ENCODE measurements at places on chromosomes 1 and 21. TPM values are rescaled to one million over a fixed set of nuclear protein-coding genes. Genes with fewer than 3 reads are reported as not detected.

ADAMTSL4 gene
- 0.31 TPM for total RNA-seq

AZIN2 gene
- total RNA-seq, result 25.4 TPM

KCNT2 gene
- total RNA-seq, result 50.1 TPM

IQGAP3 gene
- total RNA-seq, result 1.1 TPM

TPTE gene
- not detected for total RNA-seq

AMPD1 gene
- not detected for total RNA-seq

SPRR5 gene
- total RNA-seq, result not detected

HIVEP3 gene
- 21.5 TPM for total RNA-seq

EVI5 gene
- total RNA-seq, result 76.0 TPM

ANGPTL3 gene
- total RNA-seq, result not detected

CCDC185 gene
- not detected for total RNA-seq

IL20 gene
- 0.47 TPM for total RNA-seq

GRCh38 chr1:202287196-202287595 lies 54.5 kb downstream of the UBE2T start:
- no peak for DNase-seq

DNA sequence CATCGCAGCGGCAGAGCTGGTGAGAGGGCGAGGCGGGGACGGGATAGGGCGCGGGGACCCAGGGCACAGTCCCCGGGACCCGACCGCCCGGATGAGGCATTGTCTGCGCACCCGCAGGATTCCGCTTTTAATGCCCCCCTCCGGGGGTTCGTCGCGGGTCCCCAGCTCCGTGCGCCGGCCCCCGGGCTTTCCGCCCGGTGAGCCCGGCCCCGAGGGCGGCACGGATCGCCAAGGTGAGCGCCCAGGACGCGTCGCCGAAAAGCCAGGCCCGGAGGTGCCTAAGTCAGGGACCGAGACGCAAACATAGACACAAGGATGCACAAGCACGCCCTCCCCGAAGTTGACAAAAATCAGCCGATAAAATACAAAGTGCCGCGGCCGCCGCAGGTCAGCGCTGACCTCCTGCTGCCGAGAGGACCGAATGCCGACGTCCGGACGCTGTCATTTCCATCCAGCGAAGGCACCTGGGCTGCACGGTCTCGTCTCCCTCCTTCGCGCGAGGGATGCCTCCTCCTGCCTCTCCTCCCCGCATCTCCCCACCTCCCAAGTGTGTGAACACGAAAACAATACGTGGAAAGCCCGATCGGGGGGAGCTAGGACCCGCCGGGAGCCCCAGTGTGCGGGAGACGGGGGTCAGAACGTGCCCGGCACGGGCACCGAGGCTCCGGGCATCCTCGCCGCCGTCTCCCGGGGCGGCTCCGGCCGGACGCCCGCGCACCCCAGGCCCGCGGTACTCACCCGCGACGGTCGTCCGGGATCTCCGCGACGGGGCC lies 101.1 kb upstream of the SOD1 start:
- DNase-seq, result peak; percentile 29

DNA sequence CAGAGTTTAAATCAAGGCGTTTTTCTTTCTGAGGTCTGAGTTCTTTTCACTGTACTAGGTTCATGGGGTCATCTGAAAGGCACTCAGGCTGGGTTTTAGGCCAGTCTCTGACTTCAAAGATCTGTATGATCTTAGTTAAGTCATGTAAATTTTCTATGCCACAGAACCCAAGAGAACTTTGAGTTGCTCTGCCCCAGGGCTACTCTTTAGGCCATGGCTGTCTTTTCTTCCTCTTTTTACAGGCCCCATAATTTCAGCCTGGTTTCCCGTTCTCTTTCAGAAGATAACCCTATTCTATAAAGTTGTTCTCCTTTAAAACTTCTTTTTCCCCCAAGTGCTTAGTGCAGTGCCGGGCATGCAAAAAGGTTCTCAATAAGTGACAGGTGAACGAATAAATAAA lies 26.1 kb downstream of the METTL13 start:
- DNase-seq, result no peak

GRCh38 chr1:54325284-54325683 lies 80.9 kb downstream of the SSBP3 start:
- no peak for DNase-seq

DNA sequence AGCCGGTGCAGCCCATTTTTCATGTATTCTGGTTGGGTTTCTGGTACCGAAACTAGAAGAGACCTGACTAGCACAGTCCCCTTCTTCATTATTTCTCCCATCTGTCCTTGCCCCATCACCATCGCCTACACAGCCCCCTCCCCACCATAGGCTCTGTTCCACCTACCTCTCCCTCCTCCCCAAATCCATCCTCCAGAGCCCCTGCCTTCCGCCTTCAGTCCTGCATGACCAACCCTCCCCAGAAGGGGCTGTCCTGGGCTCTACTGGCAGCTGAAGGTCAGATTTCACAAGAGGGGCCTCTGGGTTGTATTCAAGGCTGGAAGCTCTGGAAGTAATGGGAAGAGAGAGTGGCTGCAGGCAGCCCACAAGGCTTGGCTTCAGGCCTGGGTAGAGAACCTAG lies 55.2 kb downstream of the SDC3 start:
- no peak for DNase-seq

- DNase-seq, result no peak
Observed at GRCh38 chr1:67085326-67085725, 31.4 kb upstream of the SLC35D1 start.

DNA sequence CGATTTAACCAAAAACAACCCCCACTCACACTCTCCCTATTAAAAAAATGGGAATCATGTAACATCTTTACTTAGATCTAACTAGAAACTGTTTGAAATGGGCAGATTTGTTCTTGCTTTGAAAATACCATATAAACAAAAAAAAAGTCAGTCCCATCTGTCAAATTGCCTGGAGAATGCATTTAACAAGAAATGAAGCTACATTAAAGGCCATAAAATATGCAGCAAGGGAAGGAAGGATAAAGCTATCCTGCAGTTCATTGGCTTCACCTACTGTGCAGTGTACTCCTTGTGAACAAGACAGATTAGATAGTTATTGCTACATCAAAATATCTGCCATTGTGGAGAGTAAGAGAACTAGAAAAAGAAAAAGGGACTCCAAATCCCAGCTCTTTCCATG lies 160.5 kb downstream of the LRRC7 start:
- no peak for DNase-seq

DNA sequence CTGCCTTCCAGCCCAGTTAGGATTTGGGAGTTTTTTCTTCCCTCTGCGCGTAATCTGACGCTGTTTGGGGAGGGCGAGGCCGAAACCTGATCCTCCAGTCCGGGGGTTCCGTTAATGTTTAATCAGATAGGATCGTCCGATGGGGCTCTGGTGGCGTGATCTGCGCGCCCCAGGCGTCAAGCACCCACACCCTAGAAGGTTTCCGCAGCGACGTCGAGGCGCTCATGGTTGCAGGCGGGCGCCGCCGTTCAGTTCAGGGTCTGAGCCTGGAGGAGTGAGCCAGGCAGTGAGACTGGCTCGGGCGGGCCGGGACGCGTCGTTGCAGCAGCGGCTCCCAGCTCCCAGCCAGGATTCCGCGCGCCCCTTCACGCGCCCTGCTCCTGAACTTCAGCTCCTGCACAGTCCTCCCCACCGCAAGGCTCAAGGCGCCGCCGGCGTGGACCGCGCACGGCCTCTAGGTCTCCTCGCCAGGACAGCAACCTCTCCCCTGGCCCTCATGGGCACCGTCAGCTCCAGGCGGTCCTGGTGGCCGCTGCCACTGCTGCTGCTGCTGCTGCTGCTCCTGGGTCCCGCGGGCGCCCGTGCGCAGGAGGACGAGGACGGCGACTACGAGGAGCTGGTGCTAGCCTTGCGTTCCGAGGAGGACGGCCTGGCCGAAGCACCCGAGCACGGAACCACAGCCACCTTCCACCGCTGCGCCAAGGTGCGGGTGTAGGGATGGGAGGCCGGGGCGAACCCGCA lies at the start of gene PCSK9:
Gene PCSK9 (plus strand): TSS at position 207 of the 741 bp plus-strand sequence. CDS start 290 bp downstream, at position 497.
- DNase-seq, result no peak

DNA sequence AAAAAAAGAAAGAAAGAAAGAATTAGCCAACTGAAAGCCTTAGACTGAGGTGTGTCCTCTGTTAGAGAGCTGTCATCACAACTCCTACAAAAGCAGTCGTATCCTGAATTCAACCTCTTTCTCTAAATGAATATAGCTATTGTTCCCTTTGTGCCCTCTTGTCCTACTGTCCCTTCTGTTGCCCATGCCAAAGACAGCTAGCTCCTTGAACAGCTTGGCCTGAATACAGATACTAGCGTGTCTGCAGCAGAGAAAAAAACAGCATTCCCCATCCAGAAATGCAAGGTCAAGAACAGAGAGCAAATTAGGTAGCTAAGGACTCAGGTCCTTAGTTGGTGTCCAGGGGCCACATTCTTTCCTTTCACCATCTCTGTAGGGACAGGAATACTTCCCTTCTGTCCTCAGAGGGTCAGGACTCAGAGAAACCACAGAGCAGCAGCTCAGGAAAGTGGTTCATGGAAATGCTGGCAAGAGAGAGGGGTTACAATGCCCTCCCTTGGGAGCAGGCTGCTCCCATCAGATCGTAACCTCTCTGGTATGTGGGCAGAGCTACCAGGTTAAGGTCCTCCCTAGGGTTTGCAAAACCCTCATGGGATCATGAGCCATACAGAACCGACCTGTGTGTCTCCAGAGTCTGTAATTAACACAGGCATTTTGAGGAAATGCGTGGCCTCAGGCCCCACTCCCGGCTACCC lies 1.8 kb upstream of the ZBTB48 start:
- DNase-seq, result no peak

GRCh38 chr1:69315823-69316222 lies 251.9 kb upstream of the LRRC7 start:
- no peak for DNase-seq

- DNase-seq, result no peak
Observed at GRCh38 chr1:74474585-74474984, 37.8 kb downstream of the LRRC53 start.

- no peak for DNase-seq
Observed at GRCh38 chr1:104082221-104082620, 332.5 kb downstream of the AMY1C start.

DNA sequence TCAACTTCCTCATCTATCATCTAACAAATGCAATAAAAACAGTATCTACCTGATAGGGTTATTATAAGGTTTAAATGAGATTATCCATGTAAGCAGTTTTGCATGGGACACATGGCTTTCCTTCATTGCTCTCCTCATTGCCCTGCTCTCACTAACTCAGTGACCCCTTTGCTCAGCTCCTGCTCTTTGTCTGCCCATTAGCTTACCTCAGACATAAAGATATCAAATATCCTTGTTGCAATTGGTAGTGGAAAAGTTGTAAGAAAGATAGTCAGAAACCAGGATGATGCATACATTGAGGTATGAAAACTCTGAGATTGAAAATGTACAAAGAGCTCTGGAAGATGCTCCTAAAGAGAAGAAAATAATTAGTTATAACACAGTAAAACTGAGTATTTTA lies 89.8 kb downstream of the EVI5 start:
- DNase-seq, result no peak

- no peak for DNase-seq
Observed at GRCh38 chr1:16458831-16459230, 18.3 kb downstream of the NECAP2 start.

DNA sequence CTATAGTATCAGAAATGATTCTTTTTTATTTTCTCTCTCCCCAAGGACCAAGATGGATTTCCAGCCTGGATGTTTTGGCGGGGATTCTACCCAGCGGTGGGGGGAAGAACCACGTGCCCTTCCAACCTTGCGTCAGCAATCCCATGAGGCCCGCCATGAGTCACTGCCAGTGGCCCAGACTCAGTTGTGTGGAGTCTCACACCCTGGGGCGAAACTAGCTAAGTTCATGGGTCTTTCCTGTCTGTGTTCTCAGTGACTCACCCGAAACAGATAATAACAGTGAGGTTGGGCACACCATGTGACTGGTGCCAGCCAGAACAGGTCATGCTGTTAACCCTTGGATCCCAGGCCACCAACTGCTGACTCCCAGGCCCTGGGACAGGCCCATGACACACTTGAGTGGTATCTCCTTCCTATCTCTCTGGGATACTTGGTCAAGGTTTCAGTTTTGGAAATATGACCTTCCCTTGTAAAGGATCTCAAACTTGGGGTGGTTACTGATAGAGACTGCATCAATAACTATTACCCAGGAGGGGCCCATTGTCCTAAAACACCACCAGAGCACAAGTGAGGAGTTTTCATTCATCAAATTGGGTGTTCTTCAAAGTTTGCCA lies 98.0 kb upstream of the DUSP10 start:
- no peak for DNase-seq

- no peak for DNase-seq
Observed at GRCh38 chr1:101741910-101742309, 254.8 kb downstream of the OLFM3 start.

- DNase-seq, result no peak
Observed at GRCh38 chr1:218705911-218706893, 361.1 kb downstream of the TGFB2 start.

- no peak for DNase-seq
Observed at GRCh38 chr1:6263716-6264115, 2.8 kb upstream of the GPR153 start.

DNA sequence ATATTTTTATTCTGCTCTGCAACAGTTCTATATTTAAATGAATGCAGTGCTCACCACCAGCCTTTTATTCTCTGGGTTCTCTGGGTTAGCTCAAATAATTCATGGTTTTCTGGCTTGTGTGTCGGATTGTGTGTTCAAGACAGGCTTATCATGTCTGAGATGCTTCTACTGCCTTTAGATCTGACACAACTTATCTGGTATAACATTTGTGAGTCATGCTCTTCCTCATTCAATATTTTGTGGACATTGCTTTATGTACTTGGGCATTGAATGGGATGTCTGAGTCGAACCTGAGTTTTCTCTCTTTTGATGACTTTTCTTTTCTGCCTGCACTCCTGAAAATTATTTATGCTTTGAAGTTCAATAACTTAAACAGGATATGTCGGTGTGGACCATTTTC lies 17.6 kb upstream of the PKP1 start:
- no peak for DNase-seq

DNA sequence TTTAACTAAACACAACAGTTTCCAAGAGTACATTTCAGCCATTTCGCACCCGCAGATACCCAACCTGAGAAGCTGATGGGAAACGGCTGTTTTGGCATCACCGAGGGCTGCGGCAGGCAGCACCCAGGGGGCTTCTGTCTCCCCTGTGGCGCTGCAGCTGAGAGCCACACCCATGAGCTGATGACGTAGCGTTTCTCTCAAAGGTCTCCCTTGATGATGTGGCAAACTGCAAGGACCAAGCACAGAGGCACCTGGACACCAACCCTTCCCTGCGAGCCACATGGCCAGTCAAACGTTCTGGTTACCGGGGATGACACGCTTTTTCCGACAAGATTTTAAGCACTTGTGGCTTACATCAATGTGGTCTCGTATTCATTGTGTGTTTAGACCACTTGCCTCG lies 150.8 kb upstream of the ERG start:
- DNase-seq, result no peak

DNA sequence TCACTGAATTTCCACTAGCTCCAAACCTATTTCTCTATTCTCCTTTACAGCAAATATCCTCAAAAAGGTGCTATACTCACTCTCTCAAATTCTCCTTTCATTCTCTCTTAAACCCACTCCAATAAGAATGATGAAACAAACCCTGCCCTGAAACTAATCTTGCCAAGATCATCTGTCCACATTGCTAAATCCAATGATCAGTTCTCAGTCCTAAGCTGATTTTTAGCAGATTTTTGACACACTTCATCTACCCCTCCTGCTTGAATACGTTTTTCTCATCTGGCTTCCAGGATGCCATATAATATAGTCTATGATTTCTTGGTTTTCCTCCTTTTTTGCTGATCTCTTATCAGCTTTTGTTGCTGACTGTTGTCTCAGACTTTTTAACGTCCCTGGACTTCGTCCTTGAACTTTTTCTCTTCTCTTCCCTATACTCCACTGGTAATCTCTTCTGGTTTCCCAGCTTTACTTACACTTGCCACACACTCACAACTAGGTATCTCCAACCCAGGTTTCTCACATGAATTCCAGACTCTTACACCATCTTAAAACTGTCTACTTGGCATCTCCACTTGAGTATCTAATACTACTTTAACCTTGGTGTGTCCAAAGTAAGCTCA lies 35.3 kb downstream of the RERE start:
- DNase-seq, result no peak
